ENCODE measurements at places on chromosomes 1 and 21.

- no peak for DNase-seq
These were observed 1702.9 kb upstream of the B3GALT2 start for GRCh38 chr1:194889310-194889709.

DNA sequence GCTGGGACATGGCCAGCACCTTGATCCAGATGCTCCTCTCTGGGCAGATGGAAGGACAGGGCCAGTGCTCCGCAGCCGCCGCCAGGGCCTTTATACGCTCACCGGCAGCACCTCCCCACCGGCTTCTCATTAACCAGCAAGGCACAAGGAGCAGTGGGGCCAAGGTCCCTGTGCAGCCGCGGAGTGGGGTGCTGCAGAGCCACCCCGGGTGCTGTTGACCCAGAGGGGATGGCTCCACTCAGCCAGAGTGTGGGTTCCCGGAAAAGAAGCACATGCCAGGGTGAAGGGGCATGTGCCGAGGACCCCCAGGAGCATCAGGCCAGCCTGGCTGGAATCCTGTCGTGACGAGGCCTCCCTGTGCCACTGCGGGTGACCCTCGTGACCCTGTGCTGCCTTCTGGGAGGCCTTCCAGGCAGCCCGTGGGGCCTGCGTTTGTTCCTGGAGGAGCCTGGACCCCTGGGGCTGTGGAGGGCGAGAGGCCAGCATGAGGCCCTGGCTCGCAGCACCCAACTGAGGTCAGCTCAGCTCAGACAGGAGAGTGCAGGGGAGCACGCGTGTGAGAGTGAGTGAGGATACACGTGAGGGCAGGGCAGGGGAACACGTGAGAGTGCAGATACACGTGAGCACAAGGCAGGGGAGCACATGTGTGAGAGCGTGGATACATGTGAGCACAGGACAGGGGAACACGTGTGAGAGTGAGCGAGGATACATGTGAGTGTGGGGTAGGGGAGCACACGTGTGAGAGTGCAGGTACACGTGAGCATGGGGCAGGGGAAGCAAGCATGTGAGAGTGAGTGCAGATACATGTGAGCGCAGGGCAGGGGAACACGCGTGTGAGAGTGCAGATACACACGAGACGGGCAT, at the start of gene FTCD:
TSS of gene FTCD (minus strand) at position 66 of the 864 bp plus-strand sequence. CDS start at position 10, 56 bp downstream.
- no peak for DNase-seq

- DNase-seq: no peak
These were observed 88.6 kb downstream of the TM2D1 start for GRCh38 chr1:61636376-61636775.

GRCh38 chr1:197553281-197553680, 222.0 kb downstream of the DENND1B start:
- DNase-seq: no peak

DNA sequence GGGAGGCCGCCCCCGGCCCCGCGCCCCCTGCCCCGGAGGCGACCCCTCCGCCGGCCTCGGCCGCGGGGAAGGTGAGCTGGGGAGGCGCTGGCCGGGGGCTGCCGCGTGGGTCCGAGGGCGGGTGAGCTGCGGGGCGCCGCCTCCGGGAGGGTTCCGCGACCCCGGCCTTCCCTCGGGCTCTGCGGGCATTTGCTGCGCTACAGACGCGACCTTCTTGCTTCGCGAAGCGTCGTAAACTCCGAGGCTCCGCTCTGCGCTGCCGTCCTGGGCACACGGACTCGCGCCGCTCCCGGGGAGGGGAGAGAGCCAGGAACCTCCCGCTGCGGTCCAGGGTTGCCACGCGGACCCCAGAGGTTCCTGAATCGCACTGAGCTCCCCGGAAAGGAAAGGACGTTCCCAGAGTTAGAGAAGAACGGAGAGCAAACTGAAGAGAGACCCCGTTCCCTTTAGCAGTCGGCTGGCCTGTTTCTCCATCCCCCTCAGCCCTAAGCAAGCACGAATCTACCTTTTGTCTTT, 345 bp downstream of the SLX9 start:
- DNase-seq: no peak

DNA sequence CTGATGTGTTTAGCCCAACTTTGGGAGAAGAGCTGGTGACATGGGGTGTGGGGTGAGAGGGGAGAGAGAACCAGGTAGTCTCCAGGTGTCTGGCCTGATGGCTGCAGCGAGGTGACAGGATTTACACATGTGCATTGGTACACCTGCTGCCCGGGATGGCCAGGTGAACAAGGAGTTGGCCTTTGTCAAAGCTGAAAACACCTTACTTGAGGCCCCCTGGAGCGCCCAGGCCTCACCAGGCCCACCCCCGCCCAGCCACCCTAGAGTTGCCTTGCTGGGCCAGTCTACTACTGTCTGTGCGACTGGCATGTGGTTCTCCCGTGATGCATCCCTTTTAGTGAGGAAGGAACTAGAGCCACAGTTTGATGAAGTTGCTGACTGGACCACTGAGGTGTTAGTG, 90.5 kb downstream of the ADARB1 start:
- DNase-seq: no peak

- no peak for DNase-seq
These were observed 27.9 kb upstream of the KIF21B start for GRCh38 chr1:201051399-201051798.

- DNase-seq: peak; percentile 67
These were observed 15.5 kb upstream of the HMGB4 start for GRCh38 chr1:33848205-33848937.

DNA sequence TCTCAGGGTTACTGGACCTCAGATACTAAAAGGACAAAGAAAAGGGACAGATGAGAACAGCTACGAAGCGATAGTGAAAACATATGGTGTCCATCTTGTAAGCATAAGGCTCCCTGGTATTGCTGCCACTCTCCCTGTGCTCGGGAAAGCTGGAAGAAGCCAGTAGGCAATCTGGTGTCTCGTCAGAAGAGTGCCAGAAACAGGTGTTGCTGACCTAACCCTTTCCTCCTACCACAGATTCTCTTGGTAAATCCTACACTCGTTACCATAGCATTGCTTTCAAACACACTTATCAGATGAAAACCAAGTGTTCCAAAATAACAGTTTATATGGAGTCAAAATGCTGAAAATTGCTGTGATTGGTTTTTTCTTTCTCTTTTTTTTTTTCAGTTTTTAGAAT, 146.3 kb downstream of the NRIP1 start:
- peak; percentile 18 for DNase-seq

- no peak for DNase-seq
These were observed 64.4 kb downstream of the KCNT2 start for GRCh38 chr1:196543833-196544232.

- DNase-seq: no peak
These were observed 16.5 kb downstream of the CTSS start for GRCh38 chr1:150748878-150749719.

DNA sequence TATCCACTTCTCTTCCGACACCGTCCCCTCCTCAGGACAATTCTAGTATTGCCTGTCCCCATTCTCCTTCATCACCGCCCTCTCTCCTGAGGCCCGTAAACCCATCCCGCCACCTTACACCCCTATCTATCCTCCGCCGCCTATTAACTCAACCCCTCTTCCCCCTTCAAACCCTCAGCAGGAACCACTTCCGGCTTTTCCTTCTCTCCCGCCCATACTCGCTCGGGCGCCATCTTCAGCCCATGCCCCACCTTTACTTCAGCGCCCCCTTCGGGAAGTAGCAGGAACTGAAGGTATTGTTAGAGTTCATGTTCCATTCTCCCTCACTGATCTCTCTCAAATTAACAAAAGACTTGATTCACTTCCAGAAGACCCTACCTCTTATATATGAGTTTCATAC, 31.6 kb downstream of the VN1R5 start:
- DNase-seq: no peak

GRCh38 chr1:204836856-204837255, 33.8 kb upstream of the NFASC start:
- no peak for DNase-seq

DNA sequence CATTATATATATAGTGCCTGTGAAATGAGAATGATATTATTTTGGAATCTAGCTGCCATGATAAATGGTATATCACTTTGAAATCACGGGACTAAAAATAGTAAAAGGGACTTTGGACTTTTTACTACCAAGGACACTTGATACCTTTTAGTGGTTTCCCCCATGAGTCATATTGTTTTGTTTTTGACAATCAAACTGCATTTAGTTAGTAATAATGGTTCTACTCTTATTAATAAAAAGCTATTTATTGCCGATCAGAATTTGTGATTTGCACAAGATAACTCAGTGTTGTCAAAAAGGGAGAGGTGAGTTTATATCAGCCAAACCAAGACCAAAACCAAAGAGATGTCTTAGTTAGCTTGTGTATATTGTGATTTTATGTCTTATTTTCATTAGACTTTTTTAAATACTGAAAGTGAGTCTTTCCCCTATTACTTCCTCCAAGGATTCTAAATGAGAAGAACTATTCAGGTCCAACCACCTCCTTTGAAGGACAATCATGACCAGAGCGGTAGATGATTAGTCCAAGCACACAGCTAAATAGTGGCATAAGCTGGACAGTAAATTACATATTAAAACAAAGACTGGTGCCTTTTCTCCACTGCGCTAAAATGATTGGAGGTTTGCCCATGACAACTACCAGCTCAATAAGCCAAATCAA, 281.7 kb upstream of the ESRRG start:
- no peak for DNase-seq

GRCh38 chr1:66044912-66045311, 252.2 kb downstream of the PDE4B start:
- DNase-seq: no peak

GRCh38 chr1:228555074-228555994, 68.2 kb downstream of the RNF187 start:
- peak; percentile 11 for DNase-seq

- no peak for DNase-seq
These were observed 51.2 kb downstream of the CCDC185 start for GRCh38 chr1:223444411-223444810.

DNA sequence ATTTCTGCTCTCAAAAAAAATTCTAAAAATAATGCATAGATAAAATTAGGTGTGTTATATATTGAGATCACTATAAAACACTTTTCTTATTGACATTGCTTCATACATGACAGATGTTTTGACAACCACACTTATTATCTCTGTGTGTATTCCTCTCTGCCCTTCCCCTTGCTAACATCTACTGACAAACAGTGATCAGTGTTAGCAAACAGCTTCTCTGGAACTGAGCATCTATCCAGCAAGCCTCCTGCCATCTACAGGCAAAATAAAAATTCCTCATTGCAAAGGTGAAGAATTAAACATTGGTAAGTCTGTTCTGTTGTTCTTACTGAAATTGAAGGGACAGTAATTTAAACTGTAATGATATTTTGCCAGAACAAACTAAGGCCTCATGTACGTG, 2153.9 kb downstream of the NCAM2 start:
- no peak for DNase-seq

DNA sequence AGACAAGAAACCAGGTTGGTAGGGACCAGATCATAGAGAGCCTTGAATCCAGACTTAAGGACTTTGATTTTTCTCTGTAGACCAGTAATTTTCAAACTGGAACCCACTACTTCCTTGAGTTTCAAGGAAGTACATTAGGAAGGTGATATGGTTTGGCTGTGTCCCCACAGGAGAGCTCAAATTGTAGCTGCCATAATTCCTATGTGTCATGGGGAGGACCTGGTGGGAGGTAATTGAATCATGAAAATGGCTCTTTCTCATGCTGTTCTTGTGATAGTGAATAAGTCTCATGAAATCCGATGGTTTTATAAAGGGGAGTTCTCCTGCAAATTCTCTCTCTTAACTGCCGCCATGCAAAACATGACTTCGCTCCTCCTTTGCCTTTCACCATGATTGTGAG, 10.1 kb upstream of the PRKAA2 start:
- DNase-seq: no peak

DNA sequence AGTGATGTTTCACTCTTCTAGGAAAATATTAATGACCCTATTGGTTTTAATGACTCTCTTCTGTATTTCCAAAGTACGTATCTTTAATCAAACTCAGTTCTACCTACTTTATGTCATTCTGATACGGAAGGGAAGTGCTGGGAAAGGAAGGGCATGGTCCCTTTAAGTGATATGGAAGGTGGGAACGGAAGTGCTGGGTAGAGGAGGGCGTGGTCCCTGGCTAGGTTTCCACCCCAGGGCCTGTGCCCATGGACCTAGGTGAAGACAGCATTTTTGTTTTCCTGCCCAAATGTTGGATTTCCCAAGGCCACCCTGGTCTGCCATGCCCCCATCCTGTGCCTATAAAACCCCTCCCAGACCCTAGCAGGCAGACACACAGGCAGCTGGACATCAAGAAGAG, 24.0 kb downstream of the RGS4 start:
- DNase-seq: no peak

GRCh38 chr1:29235955-29236711, at the start of gene PTPRU:
TSS of gene PTPRU (plus strand) at chr1:29236522. CDS start at chr1:29236645, 123 bp downstream.
- peak; percentile 82 for DNase-seq

GRCh38 chr1:230163205-230163604, 96.2 kb downstream of the GALNT2 start:
- no peak for DNase-seq

GRCh38 chr1:15944308-15945010, 31.4 kb downstream of the ZBTB17 start:
- no peak for DNase-seq

DNA sequence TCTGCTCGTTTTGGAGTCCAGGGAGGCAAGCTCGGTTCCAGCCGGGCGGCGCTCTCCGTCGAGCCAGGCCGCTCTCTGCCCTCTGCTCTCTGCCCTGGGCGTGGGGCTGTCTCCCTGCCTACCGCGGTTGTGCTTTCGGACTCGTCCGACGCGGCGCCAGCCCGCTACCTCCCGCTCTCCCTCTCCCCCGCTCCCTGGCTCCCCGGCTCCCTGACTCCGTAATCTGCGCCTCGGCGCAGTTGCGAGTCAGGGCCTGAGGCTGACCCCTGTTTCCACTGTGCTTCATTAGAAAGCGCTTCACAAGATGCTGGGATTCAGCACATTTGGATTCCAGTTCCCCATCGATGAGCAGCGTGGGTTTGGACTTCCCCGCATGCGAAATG, 2.2 kb downstream of the SOX13 start:
- DNase-seq: peak; percentile 56

DNA sequence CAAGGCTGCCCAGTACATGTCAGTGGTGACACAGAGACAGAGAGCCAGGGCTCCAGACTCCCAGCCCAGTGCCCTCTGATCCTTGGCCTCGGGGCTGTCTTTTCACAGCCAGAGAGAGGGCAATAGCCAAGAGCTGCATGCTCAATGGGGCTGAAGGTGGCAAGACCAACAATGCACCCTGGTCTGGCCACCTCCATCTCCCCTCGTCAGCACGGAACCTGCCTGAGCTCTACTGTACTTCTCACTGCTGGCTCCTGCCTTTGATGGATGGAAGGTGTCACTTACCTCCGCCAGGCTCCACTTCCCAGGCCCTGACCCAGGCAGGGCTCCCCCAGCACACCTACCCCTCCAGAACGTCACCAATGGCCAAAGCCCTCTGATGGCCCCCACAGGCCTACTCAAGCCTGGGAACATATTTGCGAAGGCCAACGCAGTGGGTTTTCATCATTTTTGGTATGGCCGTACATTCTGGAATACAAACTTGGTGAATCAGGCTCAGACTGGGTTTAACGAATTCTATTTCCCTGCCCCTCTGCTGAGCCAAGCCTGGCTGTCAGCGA, 88.1 kb downstream of the DMRTB1 start:
- DNase-seq: no peak

DNA sequence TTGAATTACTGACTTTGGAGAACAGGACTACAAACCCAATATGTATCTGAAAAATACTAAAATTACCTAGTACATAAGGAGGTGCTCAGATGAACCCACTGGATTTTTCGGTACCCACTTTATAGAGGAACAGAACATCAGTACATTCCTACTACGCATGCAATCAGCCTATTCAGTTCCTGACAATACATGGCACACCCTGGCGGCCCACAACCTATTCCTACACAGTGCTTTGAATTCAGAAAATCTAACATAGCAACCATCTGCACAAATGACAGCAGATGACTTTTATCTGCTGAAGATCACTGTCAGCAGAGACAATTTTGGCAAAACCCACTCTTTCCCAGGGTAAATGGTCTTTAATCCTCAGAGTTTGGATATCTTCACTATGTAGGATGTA, 257.1 kb upstream of the GREM2 start:
- no peak for DNase-seq
